ENCODE measurements at places on chromosomes 1 and 21.

GRCh38 chr1:203225071-203225470 is 4.4 kb downstream of the CHIT1 start:
- no peak for DNase-seq

- DNase-seq = no peak
Measured at GRCh38 chr1:233381806-233382205, 54.3 kb downstream of the MAP3K21 start.

- DNase-seq = no peak
Measured at GRCh38 chr1:202589190-202589930, 120.9 kb downstream of the SYT2 start.

- no peak for DNase-seq
Measured at GRCh38 chr1:219731771-219732170, 118.9 kb upstream of the ZC3H11B start.

GRCh38 chr1:14165371-14165801 is 433.1 kb upstream of the KAZN start:
- no peak for DNase-seq

- DNase-seq = peak; percentile 64
Measured at GRCh38 chr1:32350785-32351398, 11.4 kb downstream of the FAM229A start.

DNA sequence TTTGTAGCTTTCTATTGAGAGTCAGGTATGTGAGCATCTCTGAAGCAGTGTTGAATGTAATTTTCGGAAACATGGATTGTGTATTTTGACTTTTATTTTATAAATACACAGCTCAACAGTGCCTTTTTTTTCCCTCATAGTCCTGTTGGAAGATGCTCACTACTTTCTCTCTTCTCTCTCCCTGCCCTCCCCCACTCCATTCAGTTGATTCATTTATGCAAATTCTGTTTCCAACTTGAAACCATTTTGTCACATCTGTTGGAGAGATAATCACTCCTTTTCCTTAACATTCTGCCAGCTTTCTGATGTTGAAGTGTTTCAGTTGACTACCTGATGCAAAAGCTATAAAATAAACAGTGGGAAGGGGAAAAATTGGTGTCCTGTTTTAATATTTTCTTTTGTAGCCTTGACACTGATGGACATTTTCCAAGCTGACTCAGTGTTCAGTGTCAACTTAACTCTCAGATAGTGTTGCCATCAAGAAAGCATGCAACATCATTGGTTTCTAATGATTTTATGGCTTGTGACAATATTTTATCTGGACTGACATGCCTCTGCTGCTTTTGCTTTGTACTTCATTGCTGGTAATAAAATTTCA is 194.5 kb downstream of the HS2ST1 start:
- DNase-seq = no peak

GRCh38 chr1:206068314-206068713 is 15.3 kb downstream of the RHEX start:
- DNase-seq = no peak

- DNase-seq = no peak
Measured at GRCh38 chr1:162388615-162389014, 7.1 kb downstream of the C1orf226 start.

GRCh38 chr1:79089946-79090345 is 83.4 kb upstream of the ADGRL4 start:
- DNase-seq = no peak

- DNase-seq = no peak
Measured at GRCh38 chr1:43451701-43452532, 1.8 kb downstream of the HYI start.

- no peak for DNase-seq
Measured at GRCh38 chr1:3541465-3541864, 69.8 kb downstream of the MEGF6 start.

DNA sequence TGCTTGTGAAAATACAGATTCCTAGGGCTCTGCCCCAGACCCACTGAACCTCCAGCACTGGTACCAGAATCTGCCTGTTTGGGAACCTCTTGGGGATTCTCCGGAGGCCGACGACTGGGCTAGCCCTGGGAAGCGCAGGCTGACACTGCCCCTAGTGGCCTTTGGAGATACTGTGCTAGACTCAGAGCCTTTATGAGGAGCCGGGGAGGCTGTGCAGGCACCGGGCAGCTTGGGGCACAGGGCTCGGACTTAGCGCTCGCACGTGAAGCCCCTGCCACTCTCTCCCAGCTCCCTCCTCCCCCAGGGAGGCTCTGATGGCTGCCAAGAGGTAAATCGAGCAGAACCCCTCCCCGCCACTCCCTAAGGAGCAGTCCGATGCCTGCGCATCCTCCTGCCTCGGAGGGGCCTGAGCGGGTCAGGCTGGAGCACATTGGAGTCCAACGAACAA is 144.6 kb upstream of the TNR start:
- DNase-seq = no peak

GRCh38 chr21:24727803-24728440 is 879.4 kb downstream of the MRPL39 start:
- DNase-seq = no peak

- DNase-seq = no peak
Measured at GRCh38 chr1:223228931-223229528, 86.0 kb upstream of the TLR5 start.

- no peak for DNase-seq
Measured at GRCh38 chr1:235883261-235883927, 16.7 kb upstream of the LYST start.

DNA sequence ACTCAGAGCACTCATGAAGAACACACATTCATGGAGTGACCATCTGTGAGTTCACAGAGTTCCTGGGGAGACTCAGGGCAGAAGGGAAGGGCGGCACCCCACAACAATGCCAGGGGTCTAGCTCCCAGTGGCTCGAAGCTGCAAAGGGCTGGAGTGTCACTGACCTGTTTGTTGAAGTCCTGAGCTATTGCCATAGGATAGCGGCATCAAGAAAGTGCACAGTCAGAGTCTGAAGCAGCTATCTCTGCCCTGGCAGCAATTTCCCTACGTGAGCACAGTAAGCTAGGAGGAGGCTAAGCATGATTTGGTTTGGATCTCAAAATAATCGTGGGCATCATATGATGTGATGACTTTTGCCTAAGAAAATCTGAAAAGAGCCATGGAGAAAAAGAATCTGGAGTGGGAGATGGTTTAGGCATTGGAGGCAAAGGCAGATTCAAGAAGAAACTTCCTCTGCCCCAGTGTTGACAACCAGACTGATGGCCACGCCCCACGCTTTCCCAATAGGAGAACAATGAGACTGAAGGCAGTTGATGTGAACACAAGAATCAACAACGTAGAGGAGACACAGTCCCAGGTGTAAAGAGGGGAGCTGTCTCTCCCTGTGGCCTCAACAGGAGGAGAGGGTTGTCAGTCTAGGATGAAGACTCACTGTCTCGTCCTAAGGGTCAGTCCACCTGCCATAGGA is 100.0 kb upstream of the SLC25A33 start:
- no peak for DNase-seq

DNA sequence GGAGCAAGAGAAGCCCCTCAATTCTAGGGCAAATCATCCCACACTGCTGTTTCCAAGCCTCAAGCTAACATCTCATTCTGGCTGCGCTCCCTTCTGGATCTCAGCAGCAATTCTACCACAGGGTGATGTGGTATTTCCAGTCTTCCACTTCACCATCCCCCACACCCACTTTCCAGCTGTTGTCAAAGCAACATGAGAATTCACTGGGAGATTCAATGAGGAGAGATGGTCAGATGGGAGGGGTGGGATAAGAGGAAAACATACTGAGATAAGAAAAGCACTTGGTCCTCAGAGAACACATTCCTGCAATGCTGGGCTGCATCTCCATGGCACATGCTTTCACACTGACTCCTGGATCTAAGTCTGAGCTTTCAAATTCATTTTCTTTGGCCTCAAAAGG is 47.3 kb upstream of the LRRC52 start:
- DNase-seq = no peak

DNA sequence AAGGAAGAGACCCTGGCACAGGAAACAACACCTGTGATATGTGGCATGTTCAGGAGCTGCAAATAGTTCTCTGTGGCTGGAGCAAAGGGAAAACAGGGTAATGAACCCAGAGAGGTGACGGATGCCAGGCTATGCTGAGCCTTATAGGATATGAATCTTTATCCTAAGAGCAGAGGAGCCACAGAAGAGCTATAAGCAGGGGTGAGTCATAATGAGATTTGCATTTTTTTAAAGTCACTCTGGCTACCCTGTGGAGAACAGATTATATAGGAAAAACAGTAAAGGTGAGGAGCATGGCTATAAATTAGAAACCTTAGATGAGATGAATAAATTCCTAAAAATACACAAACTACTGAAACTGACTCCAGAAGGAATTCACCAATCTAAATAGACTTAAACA is 12.8 kb upstream of the MPL start:
- no peak for DNase-seq

GRCh38 chr1:17043676-17044075 is 10.2 kb downstream of the SDHB start:
- DNase-seq = no peak

DNA sequence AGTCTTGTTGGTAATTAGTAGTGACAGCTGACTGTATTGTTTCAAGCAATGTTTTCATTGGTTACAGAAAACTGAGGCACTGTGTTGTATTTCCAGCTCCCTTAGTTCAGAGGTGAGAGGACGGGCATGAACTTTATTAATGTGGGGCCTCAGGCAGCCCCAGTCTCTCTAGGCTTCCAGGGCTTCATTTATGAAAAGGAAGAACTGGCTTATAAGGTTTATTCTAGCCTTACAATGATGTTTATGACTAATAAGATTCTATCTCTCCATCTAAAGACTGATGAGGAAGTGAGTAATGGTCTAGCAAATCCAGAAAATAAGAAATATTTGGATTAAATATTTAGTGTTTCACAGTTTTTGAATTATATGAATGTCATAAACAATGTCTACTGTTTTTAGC is 41.5 kb downstream of the CBS start:
- no peak for DNase-seq

DNA sequence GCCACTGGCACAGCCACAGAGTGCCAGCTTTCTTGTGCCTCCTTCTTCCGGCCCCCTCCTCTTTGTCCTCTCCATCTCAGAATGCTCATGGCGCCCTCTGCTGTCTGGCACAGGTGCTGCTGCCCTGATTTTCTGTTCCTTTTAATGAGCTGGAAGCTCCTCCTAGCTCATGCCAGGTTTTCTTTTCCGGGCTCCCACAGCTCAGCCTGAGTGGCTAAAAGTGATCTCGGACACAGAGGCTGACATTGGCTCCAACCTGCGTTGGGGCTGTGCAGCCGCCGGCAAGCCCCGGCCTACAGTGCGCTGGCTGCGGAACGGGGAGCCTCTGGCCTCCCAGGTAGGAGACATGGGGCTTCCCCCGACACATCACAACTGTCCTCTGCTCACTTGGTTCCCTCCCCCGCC is 18.7 kb downstream of the CNTN2 start:
- peak; percentile 40 for DNase-seq

GRCh38 chr1:114061121-114061830 is 82.0 kb downstream of the OLFML3 start:
- DNase-seq = no peak

- DNase-seq = no peak
Measured at GRCh38 chr1:80779275-80779674, 1021.5 kb upstream of the ADGRL2 start.

- DNase-seq = no peak
Measured at GRCh38 chr1:89369331-89369730, 5.5 kb downstream of the GBP6 start.

GRCh38 chr21:41112740-41113692 is 54.9 kb upstream of the BACE2 start:
- no peak for DNase-seq

- DNase-seq = no peak
Measured at GRCh38 chr1:147665521-147665920, 4.8 kb downstream of the ACP6 start.

DNA sequence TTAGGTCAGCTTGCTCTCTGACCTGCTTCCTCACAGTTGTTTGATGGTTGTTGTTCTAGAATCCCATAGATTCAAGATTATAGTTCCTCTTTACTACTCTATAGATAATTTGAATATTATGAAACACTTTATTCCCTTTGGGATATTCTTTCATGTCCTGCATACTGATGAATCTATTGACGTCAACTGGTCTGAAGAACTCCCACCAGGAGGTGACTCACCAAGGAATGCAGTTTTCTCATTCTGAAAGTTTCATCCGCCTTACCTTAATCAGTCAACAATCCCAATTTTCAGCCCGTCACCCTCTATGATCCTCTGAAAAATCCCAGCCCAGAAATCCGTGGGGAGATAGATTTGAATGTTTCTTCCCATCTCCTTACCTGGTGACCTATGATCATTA is 834.1 kb upstream of the PRMT6 start:
- no peak for DNase-seq

DNA sequence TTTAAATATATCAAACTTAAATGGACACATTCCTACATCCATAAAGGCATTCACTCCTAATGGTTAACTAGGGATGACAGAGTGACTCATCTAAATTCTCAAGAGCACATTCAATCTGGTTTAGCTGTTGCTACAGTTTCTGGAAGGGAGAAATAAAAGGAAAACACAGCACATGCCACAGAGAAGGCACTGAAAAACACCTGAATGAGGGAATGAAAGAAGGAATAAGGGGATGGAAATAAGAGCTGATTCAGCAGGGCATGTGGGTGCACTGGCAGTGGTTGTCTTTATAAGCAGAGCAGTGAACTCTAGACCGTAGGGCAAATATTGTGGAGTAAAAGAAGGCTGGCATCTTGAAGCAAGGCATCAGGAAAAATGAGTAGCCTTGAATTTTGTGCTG is 79.3 kb downstream of the LHX4 start:
- DNase-seq = no peak

- DNase-seq = no peak
Measured at GRCh38 chr1:229119161-229119560, 151.8 kb upstream of the RAB4A start.

DNA sequence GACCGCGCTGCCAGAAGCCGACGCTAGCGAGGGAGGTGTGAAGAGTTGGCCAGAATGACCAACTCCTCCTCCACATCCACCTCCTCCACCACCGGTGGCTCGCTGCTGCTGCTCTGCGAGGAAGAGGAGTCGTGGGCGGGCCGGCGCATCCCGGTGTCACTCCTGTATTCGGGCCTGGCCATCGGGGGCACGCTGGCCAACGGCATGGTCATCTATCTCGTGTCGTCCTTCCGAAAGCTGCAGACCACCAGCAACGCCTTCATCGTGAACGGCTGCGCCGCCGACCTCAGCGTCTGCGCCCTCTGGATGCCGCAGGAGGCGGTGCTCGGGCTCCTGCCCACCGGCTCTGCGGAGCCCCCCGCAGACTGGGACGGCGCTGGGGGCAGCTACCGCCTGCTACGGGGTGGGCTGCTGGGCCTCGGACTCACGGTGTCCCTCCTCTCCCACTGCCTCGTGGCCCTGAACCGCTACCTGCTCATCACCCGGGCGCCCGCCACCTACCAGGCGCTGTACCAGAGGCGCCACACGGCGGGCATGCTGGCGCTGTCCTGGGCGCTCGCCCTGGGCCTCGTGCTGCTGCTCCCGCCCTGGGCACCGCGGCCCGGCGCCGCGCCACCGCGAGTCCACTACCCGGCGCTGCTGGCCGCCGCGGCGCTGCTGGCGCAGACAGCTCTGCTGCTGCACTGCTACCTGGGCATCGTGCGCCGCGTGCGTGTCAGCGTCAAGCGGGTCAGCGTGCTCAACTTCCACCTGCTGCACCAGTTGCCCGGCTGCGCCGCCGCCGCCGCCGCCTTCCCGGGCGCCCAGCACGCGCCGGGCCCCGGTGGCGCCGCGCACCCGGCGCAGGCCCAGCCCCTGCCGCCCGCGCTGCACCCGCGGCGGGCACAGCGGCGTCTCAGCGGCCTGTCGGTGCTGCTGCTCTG is 1.2 kb downstream of the GPR88 start:
- no peak for DNase-seq

GRCh38 chr1:9078015-9078751 is 8.7 kb upstream of the SLC2A5 start:
- no peak for DNase-seq

GRCh38 chr21:29125191-29125590 is 5.3 kb upstream of the MAP3K7CL start:
- DNase-seq = no peak

All from activated CD4-positive, CD25-positive, alpha-beta regulatory T cell treated with anti-CD3 and anti-CD28 coated beads, Interleukin-2, amount 50 U/mL, for 16 hours (primary cell).